ENCODE measurements at places on chromosomes 3 and 15. TPM values are rescaled to one million over a fixed set of nuclear protein-coding genes. Genes with fewer than 3 reads are reported as not detected.
A peak's percentile ranks its signal among the peaks of the same experiment; 100 is the strongest.

Gene GASK1A
- total RNA-seq: 17.5 TPM

Gene CCR2
- 6.5 TPM for total RNA-seq

DNA sequence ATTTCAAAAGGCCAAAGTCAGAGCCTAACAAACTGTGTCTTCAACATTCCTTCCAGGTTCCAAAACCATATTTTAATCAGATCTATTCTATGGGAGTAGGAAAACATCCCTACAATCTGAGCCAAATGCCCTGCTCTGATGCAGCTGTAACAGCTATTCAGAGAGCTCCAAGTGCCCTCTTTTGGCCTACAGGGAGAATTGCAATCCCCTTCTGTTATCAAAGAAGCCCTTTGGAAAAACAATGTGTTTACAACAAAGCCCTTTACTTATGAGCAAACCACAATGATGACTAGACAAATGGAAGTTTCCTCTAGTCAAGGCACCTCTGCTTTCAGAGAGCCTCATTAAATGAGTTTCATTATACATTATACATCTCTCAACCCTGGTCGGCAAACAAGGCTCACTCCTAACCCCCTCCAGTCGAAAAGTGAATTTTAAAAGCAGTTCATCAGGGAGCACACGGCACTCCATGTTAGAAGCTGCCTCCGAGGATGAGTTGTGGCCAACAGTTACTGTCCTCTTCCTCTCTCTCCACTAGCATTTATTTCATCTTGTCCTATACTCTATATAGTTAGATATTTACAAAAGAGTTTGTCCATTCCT lies 42.6 kb upstream of the TMCO5A start:
- DNase-seq: peak; percentile 8
- H3K4me1 ChIP-seq: no peaks in the 10 kb centered on the region
- no peak overlapping the region for H3K4me3 ChIP-seq
- no peaks in the 10 kb centered on the region for H3K36me3 ChIP-seq

DNA sequence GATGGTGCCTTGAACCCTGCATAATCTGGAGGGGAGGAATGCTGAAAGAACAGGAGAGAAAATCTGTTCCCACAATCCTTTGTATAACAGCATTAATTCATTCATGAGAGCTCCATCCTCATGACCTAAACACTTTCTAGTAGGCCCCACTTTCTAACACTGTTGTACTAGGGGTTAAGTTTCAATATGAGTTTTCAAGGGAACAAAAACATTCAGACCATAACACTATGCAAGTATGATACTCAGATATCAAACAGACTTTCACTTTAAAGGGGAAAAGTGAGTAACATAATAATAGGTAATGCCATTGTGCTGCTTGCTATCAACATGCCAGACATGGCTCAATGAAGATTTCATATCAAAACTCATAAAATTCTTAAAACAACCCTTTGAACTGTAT lies 32.4 kb upstream of the PLSCR2 start:
- H3K27ac ChIP-seq: no peak overlapping the region
- H3K27me3 ChIP-seq: no peaks in the 10 kb centered on the region
- no peak for DNase-seq
- no peak overlapping the region for H3K4me3 ChIP-seq
- no peaks in the 10 kb centered on the region for H3K36me3 ChIP-seq

DNA sequence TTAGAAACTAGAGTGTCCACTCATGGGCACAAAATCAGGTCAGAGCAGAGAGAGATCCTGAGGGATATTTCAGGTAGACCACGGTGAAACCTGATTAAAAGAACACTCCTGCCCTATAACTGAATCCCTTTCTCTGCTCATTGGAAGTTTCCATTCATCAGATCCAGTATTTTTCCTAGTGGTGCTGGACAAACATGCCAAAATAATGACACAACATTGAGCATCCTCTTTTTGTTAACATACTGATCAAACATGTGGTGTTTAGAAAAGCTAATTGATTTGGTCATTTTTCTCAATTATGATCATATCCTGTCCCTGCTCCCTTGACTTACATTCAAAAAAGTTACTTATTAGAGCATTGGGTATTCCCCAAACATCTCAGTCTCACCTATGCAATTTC lies 27.2 kb downstream of the PTX3 start:
- H3K27me3 ChIP-seq: no peaks in the 10 kb centered on the region
- DNase-seq: no peak
- no peaks in the 10 kb centered on the region for H3K4me1 ChIP-seq
- H3K4me3 ChIP-seq: no peak overlapping the region

Data from prostate gland (tissue), 2 donors.